ENCODE measurements at places on chromosomes 6 and 20.

GRCh38 chr20:58655328-58656107, 4.4 kb downstream of the STX16 start:
- no peak for DNase-seq

GRCh38 chr6:151121900-151122299, 117.9 kb upstream of the AKAP12 start:
- no peak for DNase-seq

- peak; percentile 15 for DNase-seq
Measured at GRCh38 chr6:116277124-116277523, 2.6 kb downstream of the TSPYL1 start.

DNA sequence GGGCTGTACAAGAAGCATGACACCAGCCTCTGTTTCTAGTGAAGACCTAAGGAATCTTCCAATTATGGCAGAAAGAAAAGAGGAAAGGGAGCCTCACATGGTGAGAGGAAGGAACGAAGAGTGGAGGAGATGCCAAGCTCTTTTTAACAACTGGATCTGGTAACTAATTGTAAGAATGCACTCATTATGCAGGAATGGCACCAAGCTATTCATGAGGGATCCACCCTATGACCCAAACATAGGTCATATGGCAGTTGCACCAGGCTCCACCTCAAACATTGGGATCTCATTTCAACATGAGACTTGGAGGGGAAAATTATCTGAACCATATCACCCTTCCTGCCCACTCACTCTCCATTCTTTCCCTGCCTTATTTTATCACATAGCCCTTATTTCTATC, 496.0 kb upstream of the SPTLC3 start:
- no peak for DNase-seq

DNA sequence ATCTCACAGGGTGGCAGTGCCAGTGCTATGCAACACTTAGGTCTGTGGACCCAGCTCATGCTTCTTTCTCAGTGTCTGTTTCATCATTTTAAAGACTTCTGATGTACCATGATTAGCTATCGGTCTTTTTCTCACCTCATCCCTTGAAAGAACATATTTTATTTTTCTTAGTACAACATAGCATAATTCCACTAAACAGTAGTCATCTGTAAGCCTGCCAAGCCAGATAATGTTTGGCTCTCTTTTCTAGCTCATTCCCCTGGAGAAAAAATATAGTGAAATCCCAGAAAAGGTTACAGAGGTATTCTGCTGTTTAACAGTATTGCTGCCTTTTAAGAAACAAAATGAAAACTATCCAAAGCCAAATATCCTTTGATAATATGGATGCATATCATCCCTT, 177.0 kb upstream of the MMS22L start:
- no peak for DNase-seq

DNA sequence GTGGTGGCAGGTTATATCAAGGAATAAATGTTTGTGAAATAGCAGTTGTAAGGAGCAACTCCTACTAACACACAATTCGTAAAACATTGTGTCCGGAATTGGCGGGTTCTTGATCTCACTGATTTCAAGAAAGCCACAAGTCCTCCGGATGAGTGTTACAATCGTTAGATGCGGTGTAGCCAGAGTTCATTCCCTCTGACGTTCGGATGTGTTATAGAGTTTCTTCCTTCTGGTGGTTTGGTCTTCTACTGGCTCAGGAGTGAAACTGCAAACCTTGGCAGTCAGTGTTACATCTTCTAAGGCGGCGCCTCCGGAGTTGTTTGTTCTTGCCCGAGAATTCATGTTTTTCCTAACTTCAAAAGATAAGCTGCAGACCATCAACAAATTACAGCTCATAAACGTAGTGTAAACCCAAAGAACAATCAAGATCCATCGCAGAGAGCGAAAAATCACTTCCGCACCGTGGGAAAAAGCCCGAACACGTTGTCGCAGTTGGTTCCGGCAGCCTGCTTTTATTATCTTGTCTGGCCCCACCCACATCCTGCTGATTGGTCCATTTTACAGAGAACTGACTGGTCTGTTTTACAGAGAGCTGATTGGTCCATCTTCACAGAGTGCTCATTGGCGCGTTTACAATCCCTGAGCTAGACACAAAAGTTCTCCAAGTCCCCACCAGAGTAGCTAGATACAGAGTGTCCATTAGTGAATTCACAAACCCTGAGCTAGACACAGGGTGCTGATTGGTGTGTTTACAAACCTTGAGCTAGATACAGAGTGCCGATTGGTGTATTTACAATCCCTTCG, 58.2 kb downstream of the TRIM27 start:
- DNase-seq = peak; percentile 12

GRCh38 chr6:3869632-3870527, 20.7 kb downstream of the FAM50B start:
- DNase-seq = no peak

- DNase-seq = no peak
Measured at GRCh38 chr6:113828984-113829695, 28.0 kb upstream of the MARCKS start.

DNA sequence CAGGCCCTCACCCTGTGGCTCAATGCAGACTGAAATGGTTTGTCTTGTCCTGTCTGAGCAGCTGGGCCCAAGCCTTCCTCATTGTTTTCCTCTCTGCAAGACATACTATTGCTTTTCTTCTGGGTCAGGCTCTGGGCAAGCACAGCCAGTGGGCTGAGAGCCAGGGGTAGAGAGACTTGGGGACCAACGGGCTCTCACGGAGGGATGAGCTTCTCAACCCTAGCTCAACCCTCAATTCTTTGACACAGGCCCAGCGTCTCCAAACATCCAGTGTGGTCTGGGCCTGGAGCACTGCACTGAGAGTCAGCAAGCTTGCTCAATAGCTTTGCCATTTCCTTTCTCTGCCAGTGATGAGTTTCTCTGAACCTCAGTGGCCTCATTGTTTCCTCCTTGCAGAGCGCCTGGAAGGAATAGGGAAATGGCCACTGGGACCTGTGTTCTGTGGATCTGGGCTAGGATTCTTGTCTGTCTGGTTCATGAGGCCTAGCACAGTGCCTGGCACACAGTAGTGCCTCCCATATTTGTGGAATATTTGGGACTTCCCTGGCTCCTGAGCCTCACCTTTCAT, 9.3 kb downstream of the ANGPT4 start:
- no peak for DNase-seq

GRCh38 chr20:5686384-5687105, 63.7 kb upstream of the SHLD1 start:
- DNase-seq = no peak

GRCh38 chr6:161694995-161695394, 421.1 kb upstream of the AGPAT4 start:
- DNase-seq = no peak

GRCh38 chr20:36861625-36861874, 14.4 kb upstream of the TLDC2 start:
- DNase-seq = no peak

DNA sequence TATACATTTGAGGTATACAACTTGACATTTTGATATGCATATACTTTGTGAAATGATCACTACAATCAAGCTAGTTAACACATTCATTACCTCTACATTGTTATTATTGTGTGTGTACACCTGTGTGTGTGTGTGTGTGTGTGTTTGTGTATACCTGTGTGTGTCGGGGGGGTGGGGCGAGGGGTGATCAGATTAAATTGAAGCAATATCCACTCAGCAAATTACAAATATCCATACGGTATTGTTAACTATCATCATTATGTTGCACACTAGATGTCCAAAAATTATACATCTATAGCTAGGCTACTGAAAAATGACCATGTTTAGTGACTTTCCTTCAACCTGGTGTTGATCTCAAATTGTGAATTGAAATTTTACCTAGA, 1.8 kb downstream of the RHAG start:
- no peak for DNase-seq

GRCh38 chr6:15296735-15297134, 50.9 kb downstream of the JARID2 start:
- no peak for DNase-seq

GRCh38 chr6:15033850-15034203, 212.0 kb upstream of the JARID2 start:
- no peak for DNase-seq

GRCh38 chr6:108672641-108673040, 111.9 kb downstream of the FOXO3 start:
- no peak for DNase-seq

GRCh38 chr6:43001843-43002242, 11.9 kb downstream of the MEA1 start:
- DNase-seq = no peak
